Hindlimb muscle (tissue), 1 donor: ENCODE measurements at places on chromosomes 4 and X. TPM values are rescaled to one million over a fixed set of nuclear protein-coding genes. Genes with fewer than 3 reads are reported as not detected.

GRCh38 chr4:20554134-20554533 is 146.1 kb upstream of the PACRGL start:
- DNase-seq: no peak

Gene SERTM2
- 1.5 TPM for polyA plus RNA-seq

- no peak for DNase-seq
Measured at GRCh38 chr4:6228158-6229067, 28.1 kb upstream of the JAKMIP1 start.

DNA sequence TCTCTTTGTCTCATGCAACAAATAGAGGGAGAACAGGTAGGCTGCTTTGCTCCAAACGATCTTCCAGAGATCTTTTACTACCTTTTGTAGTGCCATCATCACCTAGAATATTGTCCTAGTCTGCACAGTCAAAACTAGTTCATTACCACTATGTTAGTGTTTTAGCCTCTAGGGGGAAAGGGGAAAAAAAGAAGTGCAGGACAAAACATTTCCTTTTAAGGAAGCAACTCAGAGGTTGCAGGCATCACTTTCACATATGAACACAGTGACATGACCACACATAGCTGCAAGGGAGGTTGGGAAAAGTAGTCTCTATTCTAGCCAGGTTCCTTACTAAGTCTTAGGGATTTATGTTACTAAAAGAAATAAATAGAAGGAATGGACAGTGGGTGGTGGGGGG is 39.3 kb upstream of the RAP2C start:
- no peak for DNase-seq

- no peak for DNase-seq
Measured at GRCh38 chr4:151359576-151359975, 34.2 kb upstream of the SH3D19 start.

DNA sequence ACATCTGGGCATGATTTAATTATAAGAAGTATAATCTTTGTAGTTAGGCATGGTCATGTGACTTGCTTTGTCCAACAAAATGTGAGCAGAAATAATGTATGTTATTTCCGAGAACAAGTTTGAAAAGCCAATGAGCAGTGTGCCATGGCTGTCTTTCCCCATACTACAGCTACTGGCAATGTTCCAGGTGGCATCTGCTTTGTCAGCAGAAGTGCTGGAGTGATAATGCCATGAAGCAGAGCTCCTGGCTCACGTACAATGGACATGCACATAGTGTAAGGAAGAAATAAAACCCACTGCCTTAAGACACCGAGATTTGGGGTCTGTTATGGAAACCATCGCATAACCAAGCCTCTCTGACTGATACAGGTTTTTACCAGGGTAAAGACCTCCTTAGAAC is 212.6 kb upstream of the RASGEF1B start:
- DNase-seq: no peak

Gene LETM1
- 19.7 TPM for polyA plus RNA-seq

GRCh38 chrX:103343105-103343504 is 13.1 kb downstream of the TCEAL7 start:
- DNase-seq: peak; percentile 29

- DNase-seq: no peak
Measured at GRCh38 chr4:5261866-5262265, 210.6 kb downstream of the STK32B start.

DNA sequence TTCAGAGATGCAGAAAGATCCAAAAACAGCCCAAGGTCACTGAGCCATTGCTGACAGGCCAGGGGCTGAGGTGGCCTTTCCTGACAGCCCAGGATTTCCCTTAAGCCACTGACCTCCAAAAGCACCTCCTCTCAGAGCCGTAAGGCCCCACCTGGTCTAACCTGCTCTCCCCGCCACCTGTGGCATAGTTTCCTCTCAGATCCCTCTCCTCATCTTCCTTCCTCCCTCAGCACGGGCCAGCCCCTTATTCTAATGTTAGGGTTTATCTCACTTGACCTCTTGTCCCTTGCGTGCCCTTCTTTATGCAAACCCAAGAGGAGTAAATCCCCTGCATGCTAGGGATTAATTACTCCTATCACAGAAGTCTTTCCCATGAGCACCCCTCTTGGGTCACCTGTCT is 113.0 kb downstream of the RBM47 start:
- DNase-seq: no peak

- no peak for DNase-seq
Measured at GRCh38 chr4:519885-520682, 21.1 kb downstream of the PIGG start.

DNA sequence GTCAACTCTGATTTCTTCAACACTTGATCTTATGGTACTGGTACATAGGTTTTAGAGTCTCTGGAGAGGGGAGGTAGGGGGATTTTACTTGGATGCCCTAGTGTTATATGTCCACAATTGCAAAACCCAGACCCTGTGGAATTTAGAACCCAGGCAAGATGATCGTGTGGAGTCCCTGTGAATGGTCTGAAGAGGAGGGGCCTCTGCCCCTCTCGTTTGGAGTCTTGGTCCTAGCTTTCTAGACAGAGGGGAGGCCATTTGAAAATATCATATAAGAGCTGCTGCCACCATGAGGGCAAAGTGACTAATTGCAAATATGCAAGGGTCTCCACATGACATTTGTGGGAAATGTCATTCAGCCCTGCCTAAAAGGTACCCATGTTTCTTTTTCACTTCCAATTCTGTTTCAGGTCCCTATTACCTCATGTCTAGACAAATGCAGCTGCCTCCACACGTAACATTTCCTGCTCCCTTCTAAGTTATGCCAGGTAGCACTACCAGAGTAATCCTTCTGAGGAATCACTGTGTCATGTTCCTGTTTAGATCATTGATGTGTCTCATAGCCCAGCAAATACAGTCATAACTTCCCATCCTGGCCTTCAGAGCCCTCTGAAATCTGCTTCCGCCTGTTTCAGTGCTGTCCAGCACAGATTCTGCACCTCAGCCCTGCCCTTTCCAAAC is 126.8 kb downstream of the KLHL8 start:
- DNase-seq: no peak

Gene CXCL9
- polyA plus RNA-seq: 0.06 TPM
